ENCODE measurements at places on chromosomes 2 and 18.

DNA sequence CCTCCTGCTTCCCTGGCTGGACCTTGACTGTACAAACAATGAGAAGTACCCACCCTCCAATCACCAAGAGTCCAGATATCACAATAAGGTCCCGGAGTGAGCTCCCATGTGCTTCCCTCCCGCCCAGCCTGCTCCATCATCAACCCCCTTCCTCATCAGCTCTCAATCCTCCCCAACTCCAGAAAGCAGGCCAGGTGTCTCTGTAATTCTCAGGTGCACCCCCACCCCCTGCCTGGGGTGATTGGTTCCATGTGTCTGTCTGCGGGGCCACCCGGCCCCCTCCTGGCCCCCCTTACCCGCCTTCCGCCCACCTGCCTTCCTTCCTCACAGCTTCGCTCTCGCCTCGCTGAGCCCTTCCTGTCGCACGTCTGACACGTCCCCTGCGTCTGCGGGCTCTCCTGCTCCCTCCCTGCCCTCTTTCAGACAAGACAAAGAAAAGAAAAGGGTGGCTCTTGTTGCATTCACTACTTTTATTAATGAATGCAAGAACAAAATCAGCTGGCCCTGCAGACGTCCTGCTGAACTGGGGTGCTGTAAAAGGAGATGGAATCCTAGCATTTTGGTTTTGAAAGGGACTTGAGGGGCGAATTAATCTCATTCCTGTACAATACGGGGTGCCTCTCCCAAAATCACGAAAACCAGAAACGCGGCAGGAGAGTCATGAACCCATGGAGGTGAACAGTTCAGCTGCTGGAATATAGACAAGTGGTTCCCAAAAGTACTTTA, 26.5 kb upstream of the IGFBP2 start:
- DNase-seq = no peak

DNA sequence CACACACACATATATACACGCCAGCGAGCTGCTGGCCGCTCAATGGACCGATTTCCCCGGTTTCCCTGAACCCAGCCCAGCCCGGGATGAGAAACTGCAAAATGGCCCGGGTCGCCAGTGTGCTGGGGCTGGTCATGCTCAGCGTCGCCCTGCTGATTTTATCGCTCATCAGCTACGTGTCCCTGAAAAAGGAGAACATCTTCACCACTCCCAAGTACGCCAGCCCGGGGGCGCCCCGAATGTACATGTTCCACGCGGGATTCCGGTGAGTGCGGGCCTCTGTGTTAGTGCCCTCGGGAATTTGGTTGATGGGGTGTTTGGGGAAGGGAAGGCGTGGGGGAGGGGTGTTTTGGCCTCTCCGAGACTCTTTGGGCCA, 392 bp downstream of the ST8SIA3 start:
- DNase-seq = no peak

DNA sequence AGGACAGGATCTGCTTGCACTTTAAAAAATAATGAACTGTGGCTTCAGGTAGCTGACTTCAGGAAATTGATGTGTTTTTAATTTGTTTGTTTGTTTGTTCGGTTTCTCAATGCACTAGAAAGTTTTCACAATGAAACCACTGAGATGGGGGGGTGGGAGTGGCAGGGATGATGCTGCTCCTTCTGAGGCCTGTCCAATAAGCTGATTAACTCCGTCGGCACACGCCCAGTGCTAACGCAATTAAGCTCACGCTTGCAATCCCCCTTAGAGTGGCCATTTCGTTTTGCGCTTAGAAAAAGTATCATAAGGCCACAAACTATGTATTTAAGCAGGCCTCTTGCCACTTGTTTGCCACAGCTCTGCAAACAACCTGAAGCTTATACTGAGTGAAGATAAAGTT, 12.5 kb upstream of the GPR39 start:
- DNase-seq = no peak

GRCh38 chr18:13889671-13890070, 25.7 kb downstream of the MC2R start:
- DNase-seq = peak; percentile 3

DNA sequence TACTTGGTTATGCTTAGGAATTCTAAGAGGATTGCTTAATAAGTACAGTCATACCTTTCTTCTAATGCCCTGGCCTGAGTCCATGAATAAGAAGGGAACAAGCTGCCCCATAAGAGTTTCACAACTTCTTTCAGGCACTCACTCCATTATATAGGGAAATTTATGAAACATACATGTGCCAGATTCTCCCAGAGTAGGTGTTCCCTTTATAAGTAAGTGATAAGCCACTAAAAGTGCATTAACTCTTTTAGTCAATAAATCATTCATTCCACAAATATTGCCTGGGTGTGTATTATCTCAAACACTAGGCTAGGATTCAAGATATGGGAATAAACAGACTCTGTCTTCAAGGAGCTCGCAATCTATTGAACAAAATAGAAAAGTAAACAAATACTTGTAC, 84.5 kb upstream of the RBBP8 start:
- DNase-seq = no peak

DNA sequence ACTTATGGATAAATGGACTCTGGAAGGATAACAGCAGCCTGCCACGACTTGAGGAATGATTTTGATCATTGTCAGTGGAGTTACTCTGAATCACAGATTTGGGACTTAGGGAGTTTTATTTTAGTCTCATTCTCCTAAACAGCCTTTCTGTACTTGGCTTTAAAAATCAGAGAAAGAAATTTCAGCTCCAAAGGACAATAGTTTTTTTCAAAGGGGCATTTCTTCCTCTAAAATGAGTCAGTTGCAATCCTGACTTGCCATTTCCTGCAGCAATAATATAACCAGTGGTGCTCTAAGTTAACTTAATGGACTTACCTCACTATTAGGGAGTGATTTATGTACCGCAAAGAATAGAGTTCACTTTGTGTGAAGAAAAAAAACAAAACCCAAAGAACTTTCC, 35.1 kb upstream of the MTX2 start:
- DNase-seq = no peak

DNA sequence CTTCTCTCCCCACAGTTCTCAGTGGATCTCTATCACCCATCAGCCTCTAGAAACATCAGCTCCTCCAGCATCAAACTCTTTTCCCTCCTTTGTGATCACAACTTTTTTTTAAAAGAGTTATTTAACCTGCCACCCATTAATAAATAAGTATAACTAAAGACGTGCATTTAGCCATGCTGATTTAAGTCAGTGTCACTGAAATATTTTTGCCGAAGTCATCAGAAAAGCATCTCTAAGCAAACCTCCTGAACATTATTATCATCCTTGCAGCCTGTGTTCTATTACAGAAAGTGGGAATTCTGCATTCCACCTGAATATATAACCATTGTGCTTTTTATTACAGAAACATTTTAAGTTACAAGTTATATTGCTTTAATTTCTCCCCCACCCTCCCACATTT, 106.2 kb upstream of the ARHGAP28 start:
- DNase-seq = no peak

DNA sequence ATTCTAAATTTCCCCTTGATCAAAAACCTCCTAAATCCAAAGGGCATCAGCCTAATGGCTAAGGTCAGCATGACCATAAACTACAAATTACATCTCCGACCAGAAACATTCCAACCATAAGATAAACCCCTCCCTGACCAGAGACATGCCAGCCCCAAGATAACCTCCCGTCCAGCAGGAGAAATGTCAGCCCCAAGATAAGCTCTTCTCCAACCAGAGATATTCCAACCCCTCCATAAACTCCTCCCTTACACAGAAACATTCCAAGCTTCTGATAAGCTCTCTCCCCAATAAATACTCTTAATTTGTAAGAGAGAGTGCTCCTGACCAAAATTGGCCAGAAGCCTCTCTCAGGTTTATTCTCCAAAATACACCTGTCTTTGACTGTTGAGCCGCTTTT, 274.0 kb downstream of the RNF152 start:
- no peak for DNase-seq

DNA sequence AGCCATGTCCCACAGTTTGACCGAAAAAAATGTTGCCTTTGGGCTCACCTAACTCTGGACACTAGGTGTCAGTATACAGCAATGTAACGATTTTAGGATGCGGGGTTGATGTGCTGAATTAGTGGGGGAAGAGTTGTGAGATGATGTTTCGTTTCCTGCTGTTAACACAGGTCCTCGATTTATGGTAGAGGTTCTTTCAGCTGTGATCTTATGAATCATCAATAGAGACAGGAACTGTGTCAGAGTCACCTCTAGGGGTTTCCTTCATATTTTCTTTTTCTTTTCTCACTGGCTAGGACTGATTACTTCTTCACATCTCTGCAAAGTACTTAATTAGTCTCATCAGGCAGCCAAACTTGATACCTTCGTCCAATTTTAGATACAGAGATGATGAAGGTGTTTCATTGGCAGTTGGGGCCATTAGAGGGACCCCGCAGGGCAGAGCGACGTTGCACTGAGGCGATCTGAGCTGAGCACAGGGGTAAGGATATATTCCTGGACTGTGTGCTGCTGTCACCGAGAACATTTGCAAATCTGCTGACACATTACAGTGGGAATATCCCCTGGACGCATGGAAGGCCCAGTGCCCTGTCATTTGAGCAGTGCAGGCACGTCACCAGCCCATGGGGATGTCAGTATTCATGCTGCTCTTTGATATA, 10.2 kb upstream of the MMADHC start:
- DNase-seq = peak; percentile 74

DNA sequence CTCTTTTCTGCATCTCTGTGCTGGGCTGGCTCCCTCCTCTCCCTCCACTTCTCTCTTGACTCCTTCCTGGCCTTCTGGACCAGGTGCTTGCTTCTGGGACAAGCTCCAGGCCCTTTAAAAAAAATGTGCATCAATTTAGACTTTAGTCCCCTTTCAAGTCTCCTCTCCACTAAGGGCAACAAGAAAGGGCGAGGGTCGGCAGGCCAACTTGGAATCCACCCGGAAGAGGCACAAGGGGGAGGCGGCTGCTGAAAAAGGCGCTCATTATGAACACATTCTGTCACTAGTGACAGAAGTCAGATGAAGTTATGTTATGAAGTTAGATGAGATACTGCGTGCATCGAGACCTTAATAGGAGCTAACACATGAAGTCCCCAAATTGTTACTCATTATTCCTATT, 13.6 kb upstream of the RHOB start:
- DNase-seq = no peak

GRCh38 chr18:49531678-49532153, 30.1 kb upstream of the LIPG start:
- peak; percentile 84 for DNase-seq

DNA sequence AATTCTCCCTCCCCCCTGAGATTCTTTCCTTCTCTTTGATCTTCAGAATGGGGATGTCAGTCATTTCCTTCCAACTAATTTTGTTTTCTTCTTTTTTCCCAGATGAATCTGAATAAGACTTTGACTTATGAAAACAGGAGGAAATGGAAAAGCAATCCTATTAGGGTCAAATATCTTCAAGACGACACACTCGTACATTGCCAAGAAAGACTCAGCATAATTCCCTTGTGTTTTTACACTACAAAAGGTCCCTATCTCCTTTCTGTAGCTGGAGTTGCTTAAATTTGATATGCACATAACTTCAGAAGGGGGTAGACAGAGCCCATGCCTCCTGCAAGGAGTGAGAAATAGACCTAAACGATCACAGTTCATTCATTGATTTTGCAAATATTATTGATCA, 230.3 kb upstream of the RBBP8 start:
- no peak for DNase-seq

- DNase-seq = no peak
Observed at GRCh38 chr18:56245866-56246580, 392.4 kb downstream of the TXNL1 start.

DNA sequence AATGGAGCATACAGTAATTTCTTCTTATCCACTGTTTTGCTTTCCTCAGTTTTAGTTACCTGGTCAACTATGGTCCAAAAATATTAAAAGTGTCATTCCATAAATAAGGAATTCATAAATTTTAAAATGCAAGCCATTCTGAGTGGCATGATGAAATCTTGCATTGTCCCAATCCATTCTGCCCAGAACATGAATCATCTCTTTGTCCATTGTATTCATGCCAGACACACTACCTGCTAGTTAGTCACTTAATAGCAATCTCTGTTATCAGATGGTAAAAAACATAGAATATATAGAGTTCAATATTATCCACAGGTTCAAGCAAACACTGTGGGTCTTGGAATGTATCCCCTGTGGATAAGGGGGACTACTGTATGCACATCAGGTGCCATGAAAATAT, 872.2 kb upstream of the NXPH2 start:
- no peak for DNase-seq

- no peak for DNase-seq
Observed at GRCh38 chr18:21293479-21293878, 51.4 kb downstream of the GREB1L start.

- DNase-seq = no peak
Observed at GRCh38 chr2:74499267-74499939, at the start of gene LBX2. Gene LBX2 (minus strand): TSS chr2:74499603. CDS start chr2:74499537, 66 bp downstream.

GRCh38 chr18:36460854-36461253, 163.3 kb downstream of the FHOD3 start:
- no peak for DNase-seq

- DNase-seq = peak; percentile 71
Observed at GRCh38 chr2:70643715-70644114, 90.1 kb upstream of the TGFA start.

GRCh38 chr18:13276530-13277520, 58.3 kb downstream of the LDLRAD4 start:
- no peak for DNase-seq

DNA sequence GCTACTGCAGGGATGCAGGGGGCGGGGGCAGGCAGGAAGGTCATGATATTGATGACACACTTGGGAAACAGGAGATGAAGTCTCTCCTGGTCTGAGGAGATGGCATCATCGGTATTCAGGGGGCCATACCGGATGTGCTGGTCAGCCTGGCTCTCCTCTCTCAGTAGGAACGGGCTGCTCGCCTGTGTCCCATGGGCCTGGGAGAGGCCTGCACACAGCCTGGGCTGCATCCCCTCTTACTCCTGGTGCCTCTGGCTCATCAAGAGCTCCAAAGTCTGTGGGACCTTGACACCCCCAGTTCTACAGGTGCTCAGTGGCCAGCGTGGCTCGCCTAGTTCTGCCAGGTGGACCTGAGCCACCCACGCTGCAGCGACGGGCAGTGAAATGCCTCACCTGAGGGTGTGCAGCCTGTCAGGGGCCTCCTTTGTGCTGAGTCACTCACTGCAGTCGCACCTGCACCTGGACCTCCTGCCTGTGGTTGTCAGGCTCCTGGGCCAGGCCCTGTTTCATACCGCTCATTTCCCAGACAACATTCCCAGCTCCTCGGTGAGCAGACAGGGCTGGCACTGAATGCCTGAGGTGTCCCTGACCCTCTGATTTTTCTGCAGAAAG, 18.6 kb upstream of the CNDP1 start:
- no peak for DNase-seq

DNA sequence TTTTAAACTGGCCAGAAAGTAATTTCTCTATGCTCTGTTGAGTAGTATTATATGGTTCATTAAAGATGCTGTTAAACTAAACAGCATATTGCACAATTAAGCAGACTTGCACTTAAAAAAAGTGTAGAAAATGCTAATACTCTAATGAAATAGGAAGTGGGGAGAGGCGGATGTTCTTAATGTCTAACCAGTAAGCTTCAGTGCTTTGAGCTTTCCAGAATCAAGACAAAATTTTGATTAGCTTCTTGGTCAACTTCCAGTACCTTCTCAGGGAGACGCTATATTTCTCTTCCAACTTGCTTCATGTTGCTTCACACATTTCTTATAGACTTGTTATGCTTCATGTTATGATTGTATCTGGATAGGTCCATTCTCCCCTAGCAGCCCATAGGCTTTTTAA, 89.1 kb downstream of the MAP2 start:
- peak; percentile 6 for DNase-seq

- no peak for DNase-seq
Observed at GRCh38 chr2:42077343-42077742, 29.5 kb downstream of the PKDCC start.

GRCh38 chr2:66346231-66346664, 88.7 kb upstream of the MEIS1 start:
- peak; percentile 37 for DNase-seq

GRCh38 chr18:76687304-76687962, 134.9 kb upstream of the ZNF236 start:
- no peak for DNase-seq

All from NB4 (cell line).